NCI-H345 (cell line): ENCODE measurements at places on chromosomes 5 and 9.
A peak's percentile ranks its signal among the peaks of the same experiment; 100 is the strongest.

- no peak for DNase-seq
Measured at GRCh38 chr9:84357275-84357674, 16.7 kb upstream of the SLC28A3 start.

- DNase-seq, result peak; percentile 2
Measured at GRCh38 chr5:68884883-68885282, 208.9 kb upstream of the SLC30A5 start.

DNA sequence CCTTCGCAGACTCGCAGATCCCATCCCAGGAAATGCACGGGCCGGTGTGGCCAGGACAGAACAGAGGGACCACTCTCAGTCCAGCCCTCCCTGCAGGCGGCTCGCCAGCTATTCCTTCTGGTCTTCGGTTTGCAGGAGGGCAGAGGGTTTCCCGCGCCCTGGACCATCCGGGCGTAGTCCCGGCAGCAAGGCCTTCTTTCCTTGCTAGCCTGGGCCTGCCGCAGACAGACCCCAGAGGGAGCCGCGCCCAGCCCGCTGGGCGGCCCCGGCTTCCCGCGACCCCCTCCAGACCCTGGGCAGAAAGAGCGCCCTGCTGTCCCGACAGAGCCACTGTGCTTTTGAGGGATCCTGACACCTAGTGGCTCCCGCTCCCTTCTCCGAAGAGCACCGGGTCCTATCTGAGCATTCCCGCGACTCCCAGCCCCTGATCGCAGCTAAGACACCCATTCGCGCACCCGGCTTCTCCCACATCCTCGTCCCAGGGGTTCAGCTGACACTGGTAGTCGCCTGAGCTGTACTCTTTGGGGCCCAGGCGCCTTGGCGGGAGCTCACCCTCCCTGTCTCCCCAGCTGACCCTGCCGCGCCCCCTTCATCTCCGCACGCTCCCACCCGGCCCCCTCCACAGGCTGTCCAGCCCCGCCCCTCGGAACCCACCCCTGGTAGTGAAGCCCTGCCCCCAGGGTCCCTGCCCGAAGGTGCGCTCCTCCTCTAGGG is 1.1 kb downstream of the CFAP90 start:
- peak; percentile 28 for DNase-seq

- no peak for DNase-seq
Measured at GRCh38 chr5:127999909-128000308, 83.7 kb upstream of the SLC12A2 start.

DNA sequence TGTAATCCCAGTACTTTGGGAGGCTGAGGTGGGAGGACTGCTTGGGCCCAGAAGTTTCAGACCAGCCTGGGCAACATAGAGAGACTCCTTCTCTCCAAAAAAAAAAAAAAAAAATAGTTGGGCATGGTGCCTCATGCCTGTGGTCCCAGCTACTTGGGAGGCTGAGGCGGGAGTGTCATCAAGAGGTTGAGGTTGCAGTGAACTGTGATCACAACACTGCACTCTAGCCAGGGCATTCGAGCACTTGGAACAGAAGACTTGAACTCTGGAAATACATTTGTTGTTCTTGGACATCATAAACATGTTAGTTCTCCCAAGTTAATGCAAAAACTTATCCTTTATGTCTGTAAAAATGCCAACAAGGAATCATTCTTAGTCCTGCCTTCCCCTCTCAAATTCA is 29.6 kb downstream of the EHMT1 start:
- no peak for DNase-seq

DNA sequence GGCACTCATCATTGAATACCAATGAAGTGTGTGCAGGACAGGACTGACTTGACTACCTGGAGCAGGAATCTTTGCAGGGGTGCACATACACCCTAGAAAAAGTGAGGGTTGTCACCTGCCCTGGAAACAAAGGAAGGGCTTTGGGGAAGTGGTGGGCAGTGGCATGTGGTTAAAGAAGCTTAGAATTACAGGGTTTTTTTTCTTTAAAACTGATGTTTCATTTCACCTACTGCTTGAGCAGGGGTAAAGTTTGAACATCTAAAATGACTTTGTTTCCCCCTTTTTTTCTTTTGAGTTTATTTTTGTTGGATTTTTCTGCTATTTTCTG is 2.0 kb upstream of the KDM3B start:
- DNase-seq, result no peak

DNA sequence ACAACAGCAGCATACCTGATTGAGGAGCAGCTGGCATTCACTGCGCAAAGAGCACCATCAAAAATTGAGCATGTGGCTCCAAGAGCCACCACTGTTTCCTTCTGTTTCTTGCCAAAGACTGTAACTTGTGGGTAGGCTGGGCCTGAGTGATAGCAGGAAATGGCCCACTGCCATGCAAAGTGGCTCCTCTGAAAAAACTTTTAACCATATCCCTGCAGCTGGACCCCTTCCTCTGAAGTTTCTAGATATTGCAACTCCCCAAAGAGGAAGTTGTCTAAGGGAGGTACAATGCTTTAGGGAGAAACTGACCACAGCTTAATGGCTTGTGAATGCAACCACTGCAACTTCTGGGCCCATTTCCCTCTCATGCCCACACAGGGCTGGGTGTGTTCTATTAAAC is 355.4 kb upstream of the PDE4D start:
- no peak for DNase-seq

- DNase-seq, result no peak
Measured at GRCh38 chr5:22986281-22986680, 133.1 kb upstream of the CDH12 start.
